ENCODE measurements at places on chromosomes 13 and 19.

DNA sequence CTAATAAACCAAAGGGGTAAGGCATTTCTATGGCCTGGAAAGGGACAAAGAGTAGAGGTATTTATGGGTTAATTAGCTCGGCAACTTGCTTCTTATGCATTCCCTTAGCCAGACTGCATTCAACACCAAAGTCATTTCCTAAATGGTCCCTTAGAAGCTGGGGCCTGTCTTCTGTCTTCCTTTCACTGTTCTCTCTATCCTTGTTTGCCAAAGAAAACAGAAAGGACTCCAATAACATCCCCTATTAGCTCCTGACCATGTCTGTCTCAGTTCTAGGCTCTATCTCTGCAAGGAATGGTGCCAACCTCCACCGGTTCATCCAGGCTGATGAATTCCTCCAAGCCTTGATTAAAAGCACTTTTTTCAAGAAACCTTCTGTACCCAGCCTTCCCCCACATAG lies 123.5 kb downstream of the KCTD12 start:
- DNase-seq, result no peak

DNA sequence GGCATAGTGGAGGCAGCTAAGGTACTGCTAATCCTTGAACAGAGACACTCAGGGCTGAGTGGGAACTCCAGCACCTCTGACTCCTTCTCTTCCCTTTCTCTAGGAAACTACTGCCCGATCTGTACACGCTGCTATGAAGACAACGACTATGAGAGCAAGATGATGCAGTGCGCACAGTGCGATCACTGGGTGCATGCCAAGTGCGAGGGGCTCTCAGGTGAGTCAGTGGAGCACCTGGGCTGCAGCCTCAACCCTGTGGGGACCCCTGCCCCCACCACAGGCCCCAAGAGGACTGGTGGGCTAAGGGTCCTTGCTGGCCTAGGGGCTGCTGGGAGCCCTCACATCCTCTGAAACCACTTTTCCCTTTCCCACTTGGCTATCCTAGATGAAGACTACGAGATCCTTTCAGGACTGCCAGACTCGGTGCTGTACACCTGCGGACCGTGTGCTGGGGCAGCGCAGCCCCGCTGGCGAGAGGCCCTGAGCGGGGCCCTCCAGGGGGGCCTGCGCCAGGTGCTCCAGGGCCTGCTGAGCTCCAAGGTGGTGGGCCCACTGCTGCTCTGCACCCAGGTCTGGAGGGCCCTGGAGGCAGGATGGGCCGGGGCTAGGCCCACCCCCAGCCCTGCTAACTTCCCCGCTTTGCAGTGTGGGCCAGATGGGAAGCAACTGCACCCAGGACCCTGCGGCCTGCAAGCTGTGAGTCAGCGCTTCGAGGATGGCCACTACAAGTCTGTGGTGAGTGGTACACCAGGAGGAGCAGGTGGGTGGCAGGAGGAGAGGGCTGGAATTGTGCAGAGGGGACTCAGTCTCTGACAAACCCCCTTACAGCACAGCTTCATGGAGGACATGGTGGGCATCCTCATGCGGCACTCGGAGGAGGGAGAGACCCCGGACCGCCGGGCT lies 9.5 kb downstream of the KMT2B start:
- DNase-seq, result no peak

DNA sequence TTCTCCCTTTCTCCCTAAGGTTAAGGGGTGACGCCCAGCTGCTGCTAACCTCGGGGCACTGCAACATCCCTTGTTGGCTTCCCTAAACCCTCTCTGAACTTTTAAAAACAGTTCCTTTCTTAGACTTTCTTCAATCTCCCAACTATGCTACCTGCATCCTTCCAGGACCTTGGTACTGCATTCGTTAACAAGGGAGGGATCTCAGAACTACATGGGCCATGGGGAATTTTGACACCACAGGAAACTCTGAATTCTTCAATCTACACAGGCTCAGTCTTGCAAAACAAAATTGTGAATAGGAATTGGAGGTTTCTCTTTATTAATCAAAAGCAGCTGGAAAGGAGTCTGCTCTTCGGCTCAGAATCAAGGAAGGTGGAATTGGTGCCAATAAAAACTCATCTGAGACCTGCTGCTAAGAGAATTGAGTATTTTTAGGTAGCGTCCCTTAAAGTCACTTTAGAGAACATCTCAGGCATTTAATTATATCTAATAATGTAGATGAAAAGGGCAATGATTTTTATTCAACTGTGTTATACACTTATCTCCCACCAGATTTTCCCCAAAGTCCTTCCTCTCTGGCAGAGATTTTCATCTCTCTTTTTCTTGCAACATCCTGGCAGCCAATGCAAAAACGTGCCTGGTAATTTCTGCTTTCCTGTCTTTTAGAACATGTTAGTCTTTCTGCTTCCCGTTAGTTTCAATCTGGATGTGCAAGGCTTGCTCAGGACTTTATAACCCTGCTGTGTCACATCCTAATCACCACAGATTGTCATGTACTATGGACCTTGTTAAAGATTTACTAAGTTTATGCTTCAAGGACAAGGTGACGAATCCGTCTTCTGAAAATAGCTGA lies 69.1 kb upstream of the SLC15A1 start:
- DNase-seq, result peak; percentile 74

GRCh38 chr19:32570081-32570785 lies 10.8 kb upstream of the PDCD5 start:
- DNase-seq, result peak; percentile 74

DNA sequence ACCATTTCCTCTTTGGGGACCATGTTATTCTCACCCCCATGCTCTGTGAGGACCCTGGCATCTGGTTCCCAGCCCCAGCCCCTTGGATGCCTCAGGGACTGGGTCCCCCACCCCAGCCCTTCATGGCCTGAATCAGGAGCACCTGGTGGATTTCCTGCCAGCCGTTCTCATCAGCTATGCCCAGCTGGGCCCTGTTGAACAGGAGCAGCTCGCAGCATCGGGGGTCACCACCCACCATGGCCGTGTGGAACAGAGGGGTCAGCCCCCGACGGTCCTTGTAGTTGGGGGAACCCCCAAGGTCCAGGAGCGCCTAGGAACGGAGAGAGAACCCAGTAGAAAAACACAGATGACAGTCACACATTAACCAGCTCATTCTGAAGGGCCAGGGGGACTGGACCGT lies 7.8 kb downstream of the SHANK1 start:
- no peak for DNase-seq

- DNase-seq, result no peak
These were observed 199.5 kb downstream of the NDFIP2 start for GRCh38 chr13:79680485-79680884.

GRCh38 chr19:41872775-41873647 lies 4.1 kb upstream of the CD79A start:
- peak; percentile 76 for DNase-seq

GRCh38 chr13:85148009-85148408 lies 651.2 kb downstream of the SLITRK6 start:
- no peak for DNase-seq

DNA sequence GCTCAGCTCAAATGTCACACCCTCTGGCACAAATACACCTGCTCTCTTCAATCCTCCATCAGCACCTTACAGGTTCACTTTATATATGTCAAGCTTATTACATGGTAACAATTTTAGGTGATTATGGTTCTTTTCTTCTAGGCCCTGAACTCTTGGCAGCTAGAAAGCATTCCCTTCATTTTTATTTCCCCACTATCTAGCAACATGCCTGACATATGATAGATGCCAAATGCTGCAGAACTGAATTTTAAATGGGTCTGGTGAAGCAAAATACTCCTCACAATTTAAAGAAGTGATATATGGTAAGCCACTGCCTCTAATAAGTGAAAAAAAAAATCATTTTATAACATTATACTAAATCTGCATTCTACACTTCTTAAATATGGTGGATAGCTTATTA lies 95.2 kb downstream of the USP12 start:
- no peak for DNase-seq

- no peak for DNase-seq
These were observed 2.0 kb downstream of the GPR108 start for GRCh38 chr19:6735181-6735911.

DNA sequence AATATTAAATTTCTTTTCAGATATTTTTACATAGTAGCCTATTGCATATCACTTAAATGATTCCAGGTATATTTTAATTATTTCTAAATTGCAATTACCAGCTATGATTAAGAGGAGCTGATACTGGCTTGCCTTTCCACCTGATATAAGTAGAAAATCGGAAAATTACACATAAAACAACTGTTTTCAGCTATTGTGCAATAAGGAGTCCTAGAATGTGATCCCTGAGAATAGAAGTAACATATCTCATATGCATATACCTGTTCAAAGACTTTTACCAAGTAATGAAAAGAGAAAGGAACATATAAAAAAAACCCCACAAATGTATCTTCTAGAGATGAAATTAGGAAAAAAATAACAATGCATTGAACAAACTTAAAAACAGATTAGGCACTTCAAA lies 1354.6 kb upstream of the PCDH9 start:
- DNase-seq, result no peak

GRCh38 chr19:18912933-18913332 lies 6.3 kb downstream of the COPE start:
- DNase-seq, result no peak

DNA sequence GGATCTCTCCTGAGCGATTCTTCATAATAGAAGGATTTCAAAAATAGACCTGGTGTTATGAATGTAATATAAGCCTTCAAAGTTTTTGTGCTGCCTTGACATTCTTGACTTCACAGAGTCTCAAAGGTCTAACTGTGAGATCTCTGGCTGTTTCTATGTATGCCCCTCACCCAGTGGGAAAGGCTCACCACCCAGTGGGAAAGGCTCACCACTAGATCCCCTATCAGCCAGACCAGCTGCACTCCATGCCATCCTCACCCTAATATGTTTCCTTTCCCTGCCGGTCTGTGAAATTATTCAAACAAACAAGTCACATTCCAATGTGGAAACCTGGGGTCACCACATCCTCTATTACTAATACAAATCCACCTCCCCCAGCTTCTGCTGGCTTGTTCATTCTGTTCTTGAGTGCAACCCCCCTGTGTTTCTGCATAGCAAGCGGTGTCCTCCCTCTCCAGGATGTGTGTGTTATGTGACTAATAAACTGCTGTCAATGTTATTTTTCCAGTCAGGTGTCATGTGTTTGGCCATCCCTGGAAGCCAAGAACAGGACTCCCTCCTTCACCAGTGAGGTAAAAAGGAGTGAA lies 13.8 kb upstream of the SLITRK1 start:
- no peak for DNase-seq

GRCh38 chr19:4791183-4792018 lies at the start of gene FEM1A:
Gene FEM1A (plus strand): TSS chr19:4791734. CDS start chr19:4791855, 121 bp downstream.
- DNase-seq, result peak; percentile 100

DNA sequence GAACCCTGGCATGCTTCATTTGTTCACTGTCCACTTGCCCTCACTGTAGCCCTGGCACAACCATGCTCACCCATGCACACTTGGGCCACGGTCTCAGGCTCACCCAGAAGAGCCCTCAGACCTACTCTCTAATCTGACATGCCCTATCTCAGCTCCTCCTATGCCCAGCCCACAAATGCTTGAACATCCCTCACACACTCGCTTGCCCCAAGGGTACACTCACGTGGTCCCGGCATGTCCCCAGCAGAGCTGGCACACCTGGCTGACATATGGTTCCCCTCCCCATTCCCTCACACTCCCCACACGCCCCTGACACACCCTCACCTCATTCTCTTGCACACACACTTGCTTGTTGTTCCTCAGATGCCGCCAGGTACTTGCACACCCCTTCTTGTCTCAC lies 55.7 kb downstream of the MAP4K1 start:
- no peak for DNase-seq

DNA sequence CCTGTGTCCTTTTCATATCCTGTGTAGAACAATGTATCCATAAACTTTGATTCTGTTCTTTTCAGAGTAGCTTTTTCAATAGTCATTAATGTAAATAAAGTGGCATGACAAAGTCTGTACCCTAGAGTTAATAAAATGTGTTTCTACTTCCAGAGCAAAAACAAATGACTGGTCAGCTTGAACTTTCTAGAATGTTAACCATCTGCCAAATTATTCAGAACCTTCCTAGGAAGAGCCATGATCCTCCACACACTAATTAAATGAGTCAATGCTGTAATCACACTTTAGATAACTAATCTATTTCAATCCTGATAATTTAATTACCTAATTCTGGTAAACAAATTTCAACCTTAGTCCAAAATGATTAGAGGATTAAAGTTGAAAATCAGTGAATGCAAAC lies 73.2 kb downstream of the DIAPH3 start:
- DNase-seq, result no peak

DNA sequence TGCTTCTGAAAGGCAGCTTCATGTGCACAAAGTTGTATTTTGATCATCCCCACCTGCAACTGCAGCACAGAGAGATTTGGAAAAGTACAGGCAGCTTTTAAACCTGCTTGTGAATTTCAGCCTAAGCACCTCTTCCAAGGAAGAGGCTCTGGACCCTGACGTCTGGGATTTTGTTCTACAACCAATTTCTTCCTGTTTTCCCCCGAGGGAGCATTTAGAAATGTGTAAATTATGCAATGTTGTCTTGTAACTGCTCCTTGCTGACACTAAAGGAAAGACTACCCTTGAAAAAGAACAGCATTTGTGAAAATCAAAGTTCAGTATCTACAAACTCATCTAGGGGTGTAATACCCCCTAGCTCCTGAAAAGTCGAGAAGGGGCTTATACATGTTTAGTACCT lies 15.4 kb downstream of the MED26 start:
- no peak for DNase-seq

DNA sequence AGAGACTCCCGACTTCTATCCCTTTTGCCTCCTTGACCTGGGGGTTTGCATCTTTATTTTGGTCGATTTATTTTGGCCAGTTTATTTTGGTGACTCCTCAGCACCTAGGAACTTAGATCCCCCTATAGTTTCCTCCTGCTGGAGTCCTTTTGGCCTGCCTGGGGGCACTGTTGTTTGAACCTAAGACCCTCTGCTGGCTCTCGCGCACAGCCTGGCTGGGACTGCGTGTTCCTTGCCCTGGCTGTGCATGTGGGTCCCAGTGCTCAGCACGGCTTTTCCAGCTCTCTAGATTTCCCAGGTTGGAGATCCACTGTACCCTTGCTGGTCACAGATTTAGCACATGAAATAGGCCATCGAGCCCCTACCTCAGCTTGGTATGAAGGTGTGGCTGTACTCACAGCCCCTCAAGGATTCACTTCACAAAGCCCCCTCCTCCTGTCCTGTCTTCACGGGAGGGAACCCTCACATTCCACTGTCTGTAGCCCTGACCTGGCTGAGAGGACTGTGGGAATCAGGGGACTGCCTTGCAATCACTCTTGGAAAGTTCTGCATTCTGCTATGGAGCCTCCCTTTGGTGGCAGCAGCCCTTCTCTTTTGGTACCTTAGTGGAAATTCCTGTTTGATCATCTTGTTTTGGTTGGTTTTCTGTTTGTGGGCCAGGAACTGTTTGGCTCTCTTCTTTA lies 8.3 kb downstream of the UBAC2 start:
- no peak for DNase-seq

- DNase-seq, result no peak
These were observed 150.5 kb upstream of the MIR17HG start for GRCh38 chr13:91196958-91197357.

All from LoVo (cell line).